ENCODE measurements at places on chromosomes 6 and 20. TPM values are rescaled to one million over a fixed set of nuclear protein-coding genes. Genes with fewer than 3 reads are reported as not detected.

DNA sequence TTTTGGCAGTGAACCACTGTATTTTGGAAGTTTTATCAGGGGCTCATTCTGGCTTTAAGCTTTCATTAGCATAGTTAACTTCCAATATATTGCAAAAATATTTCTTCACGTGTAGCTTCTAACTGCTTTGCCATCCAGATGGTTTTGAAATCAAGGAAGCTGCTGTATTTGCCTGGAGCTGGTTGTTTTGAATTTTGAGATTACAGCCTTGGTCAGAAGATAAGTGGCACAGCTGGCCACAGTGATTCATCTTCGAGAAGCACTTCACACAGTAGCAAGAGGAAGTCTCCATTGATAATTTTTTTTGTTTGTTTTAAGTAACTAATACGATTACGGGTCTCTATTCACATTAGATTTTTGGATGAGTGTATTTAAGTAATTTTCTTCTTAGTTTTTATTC, 3.8 kb downstream of the APCDD1L start:
- DNase-seq, result no peak

Gene PCSK2
- not detected for total RNA-seq

Gene TBC1D7
- 23.1 TPM for total RNA-seq

Gene PTCHD4
- not detected for total RNA-seq

- no peak for DNase-seq
Observed at GRCh38 chr20:603116-603640, 6.9 kb downstream of the TCF15 start.

GRCh38 chr6:143731789-143732188, 54.0 kb downstream of the PHACTR2 start:
- no peak for DNase-seq

DNA sequence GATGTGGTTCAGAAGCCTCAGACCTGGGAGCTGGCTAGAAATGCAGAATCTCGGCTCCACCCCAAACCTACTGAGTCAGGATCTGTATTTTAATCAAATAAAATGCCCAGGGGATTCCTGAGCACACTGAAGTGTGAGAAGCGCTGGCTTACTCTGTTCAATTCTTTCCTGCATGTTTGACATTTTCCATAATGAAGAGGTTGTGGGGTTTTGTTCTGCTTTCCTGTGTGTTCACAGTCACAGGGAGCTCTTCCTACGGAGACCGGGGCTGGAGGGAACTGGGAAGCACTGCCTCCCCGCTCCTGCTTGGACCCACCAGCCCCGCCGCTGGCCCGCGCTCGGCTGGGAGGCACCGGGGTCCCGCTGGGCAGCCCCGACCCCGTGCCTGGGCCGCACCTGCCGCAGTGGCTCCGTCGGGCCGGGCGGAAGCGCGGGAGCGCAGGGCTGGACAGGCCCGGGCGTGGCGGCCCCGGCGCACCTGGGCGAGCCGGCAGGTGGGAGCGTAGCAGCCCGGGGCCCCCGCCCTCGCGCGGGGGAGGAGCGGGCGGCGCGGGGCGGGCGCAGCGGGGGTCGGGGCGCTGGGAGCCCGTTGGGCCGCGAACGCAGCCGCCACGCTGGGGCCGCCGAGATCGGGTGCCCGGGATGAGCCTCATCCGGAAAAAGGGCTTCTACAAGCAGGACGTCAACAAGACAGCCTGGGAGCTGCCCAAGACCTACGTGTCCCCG, at the start of gene MAPK13:
Gene MAPK13 (plus strand): TSS at position 573 of the 726 bp plus-strand sequence. CDS start 70 bp downstream, at position 643.
- DNase-seq, result no peak

DNA sequence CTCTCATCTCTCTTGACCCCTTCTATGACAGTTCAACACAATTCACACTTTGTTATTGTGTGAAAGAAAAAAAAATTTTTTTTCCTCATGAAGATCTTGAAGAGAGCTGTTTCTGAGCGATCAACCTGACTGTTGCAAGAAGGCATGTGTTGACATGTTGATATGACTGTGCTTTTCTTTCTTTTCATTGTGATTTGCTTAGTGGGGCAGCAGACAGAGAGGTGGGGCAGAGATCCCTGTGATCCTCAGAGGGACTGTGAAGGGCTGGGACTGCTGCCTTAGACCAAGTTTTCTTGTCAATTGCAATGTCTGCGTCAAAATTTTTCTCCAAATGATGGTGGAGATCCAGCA, 70.8 kb upstream of the IYD start:
- no peak for DNase-seq

DNA sequence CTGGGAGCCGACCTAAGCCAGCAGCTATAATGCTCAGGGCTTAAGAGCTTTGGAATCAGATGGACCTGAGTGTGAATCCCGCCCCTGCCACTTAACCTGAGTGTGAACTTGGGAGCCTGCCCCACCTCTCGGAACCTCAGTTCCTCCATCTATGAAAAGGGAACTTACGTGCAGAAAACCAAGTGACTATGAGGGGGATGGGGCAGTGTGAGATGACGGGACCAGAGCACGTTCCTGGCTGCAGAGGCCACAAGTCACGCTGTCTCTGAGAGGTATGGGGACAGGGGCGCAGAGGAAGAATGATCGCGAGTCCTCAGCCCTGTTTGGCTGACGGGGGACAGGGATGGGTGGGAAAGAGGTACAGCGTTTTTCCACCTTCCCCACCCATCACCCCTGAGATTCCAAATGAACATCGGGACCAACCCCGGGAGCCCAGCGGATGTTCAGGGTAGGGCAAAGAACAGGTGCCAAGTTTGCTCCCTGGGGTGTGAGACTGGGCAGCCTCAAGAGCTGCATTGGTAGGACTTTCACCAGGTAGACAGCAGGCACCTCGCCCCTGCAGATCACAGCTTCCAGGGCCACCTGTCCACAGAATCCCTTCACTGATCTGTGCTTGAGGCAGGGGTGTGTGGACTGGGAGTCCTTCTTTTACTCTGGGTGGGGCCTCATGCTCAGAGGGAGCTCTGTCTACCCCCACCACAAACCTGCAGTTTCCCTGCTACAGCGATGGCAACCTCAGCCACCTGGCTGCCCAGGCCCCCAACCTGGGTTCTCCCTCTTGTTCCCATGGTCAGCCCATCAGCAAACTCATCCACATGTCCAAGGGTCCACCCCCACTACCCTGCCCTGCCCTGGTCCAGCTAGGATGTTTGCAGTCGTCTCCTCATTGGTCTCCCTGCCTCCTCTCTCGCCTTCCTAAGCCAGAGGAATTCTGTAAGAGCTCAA, 85.8 kb downstream of the CEBPB start:
- no peak for DNase-seq

DNA sequence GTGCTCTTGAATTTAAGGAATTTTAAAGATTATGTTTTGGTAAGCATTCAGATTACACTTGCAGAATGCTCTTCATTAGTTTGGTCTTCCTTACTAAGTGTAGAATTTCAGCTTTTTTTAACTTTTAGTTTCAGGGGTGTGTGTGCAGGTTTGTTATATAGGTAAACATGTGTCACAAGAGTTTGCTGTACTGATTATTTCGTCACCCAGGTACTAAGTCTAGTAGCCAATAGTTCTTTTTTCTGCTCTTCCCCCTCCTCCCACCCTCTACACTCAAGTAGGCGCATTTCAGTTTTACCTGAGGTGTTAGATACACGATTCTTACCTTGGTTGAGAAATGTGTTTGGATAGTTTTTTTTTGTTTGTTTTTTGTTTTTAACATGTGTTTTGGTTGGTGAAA, 68.3 kb downstream of the AFG1L start:
- no peak for DNase-seq

DNA sequence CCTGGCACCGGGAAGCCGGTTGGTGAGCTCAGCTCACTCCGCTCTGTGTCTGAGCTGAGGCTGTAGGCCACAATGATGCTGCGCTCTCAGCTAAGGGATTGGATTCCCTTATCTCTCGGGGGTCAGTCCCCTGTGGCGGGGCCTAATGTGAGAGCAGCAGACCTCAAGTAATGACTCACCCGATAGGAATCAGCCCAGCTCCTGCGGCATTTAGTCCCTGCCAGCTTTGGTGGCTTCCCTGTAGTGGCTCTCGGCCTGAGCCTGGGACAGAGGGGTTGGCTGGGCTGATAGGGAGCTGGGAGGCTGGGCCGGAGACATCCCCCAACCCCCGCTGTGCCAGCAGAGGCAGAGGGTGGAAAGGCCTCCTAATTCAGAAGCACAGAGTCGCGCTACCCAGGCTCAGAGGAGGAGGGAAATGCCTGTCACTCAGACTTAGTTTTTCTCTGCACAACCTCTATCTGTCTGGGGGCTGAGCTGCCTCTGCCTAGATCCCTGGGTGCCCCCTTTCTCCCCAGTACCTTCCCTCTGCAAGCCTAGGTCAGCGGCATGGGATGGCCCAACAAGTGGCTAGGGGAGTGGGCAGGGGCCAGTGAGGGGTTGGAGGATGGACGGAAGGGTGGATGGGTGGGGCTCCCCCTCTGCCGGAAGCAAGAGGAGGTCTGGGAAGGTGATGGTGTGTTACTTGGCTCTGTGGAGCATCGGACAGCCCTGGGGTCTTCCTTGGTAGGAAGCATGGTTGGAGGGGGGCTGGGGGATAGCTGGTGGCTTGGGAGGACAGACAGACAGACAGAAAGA, 92.2 kb downstream of the CDH22 start:
- DNase-seq, result no peak

DNA sequence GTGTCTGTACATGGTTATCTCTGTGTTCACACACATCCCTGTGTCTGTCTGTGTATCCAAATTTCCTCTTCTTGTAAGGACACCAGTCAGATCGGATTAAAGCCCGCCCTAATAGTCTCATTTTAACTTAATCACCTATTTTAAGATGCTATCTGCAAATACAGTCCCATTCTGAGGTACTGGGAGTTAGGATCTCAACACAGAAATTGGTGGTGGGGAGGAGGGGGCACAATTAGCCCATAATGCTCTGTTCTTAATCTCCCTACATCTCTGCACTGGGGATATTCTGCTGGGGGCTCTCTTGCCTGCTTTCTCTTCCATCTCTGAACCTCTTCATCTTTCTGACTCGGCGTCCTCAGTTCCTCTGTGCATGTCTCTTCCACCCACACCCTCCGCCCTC, 320.7 kb downstream of the CDC5L start:
- DNase-seq, result no peak

- no peak for DNase-seq
Observed at GRCh38 chr20:48463916-48464315, 363.9 kb downstream of the PREX1 start.

GRCh38 chr6:123575188-123575587, 61.6 kb downstream of the TRDN start:
- DNase-seq, result no peak

DNA sequence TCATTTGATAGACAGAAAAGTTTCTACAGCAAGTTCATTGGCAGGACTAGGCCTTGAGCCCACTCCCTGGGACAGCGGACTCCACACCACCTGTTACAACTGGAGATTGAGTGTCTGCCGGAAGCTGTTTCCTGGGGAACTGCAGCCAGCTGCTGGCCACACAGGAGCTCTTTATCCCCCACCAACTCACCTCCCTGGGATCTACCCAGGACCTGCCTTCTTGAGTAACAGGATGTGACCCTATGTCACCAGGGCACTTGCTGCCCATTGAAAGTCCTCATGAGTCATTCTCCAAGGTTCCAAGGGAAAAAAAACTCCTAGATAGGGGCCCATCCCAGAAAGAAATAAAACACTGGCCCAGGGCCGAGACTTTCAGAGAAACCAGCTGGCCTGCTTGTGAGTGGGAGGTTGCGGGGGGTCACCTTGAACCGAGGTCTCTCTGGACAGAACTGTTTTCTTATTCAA, 37.4 kb upstream of the SLC9A8 start:
- DNase-seq, result no peak

- DNase-seq, result no peak
Observed at GRCh38 chr20:41167481-41168253, 30.3 kb downstream of the PLCG1 start.

DNA sequence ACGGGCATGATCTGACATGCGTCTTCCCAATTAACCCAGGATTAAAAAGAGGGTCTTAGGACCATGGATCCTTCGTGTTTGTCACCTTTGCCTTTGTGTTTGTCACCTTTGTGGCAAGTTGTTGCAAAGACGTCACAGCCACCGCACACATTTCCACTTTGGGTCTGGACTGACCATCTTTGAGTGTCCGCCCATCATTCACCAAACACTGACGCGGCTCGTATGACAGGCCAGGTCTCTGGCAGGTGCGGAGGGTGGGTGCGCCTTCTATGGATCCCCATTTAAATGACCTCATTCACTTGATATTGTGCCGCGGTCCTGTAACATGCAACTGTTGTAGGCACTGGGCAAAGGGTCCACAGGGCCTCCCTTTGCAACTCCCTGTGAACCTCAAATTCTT, 404.1 kb downstream of the TAF4 start:
- DNase-seq, result no peak

Gene FAM217A
- total RNA-seq, result not detected

DNA sequence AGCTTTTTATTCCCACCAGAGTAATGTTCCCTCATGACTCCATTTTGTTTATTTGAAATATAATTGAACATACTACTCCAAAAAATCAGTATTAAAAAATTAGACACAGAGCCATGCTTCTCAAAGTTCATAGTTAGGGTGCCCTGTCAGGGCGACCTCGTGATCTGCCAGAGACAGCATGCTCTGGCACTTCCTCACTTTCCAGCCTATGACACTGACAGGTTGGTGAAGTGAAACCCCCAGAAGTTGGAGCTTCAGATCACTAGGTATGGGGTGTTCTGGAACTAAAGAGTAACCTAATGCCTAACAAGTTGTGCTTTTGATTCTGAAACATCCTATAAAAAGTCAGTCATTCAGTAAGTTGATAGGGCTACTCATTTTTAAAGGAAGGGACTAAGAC, 93.0 kb downstream of the TBC1D7 start:
- DNase-seq, result no peak

Gene PYGB
- total RNA-seq, result 33.5 TPM

- no peak for DNase-seq
Observed at GRCh38 chr20:35199740-35200139, 26.8 kb upstream of the MMP24 start.

- DNase-seq, result no peak
Observed at GRCh38 chr6:73248192-73248903, 14.6 kb downstream of the KHDC1 start.

DNA sequence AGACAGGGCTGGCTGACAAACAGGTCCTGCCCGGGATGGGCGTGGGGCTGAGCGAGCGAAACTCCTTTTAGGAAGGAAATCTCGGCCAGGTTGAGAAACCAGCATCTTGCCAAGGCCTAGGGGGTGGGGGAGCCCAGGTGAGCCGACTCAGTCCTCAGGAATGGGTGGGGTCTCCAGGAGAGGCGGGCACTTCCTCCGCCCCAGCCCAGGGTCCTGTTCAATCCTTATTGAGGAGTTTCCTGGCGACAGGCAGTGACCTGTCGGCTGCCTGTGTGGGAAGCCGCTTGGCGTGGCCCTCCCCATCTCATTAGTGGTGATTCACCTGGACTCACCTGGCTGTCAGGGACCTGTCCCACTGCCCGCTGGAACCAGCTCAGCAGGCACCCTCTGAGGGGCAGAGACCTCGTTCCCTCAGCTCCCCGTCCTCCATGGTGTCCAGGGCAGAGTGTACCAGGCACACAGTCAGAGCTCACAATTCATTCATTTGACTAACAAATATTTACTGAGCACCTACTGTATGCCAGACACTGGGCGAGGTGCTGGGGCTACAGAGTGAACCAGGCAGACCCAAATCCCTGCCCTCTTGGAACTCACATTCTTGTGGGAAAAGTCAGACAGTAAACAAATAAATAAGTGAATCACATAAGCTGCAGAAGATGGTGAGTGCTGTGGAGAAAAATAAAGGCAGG, 51.1 kb downstream of the FGD2 start:
- no peak for DNase-seq

Gene CCN6
- total RNA-seq, result not detected

GRCh38 chr20:63753381-63753780, 13.8 kb downstream of the SLC2A4RG start:
- no peak for DNase-seq
